ENCODE measurements at places on chromosomes 7 and 10.

DNA sequence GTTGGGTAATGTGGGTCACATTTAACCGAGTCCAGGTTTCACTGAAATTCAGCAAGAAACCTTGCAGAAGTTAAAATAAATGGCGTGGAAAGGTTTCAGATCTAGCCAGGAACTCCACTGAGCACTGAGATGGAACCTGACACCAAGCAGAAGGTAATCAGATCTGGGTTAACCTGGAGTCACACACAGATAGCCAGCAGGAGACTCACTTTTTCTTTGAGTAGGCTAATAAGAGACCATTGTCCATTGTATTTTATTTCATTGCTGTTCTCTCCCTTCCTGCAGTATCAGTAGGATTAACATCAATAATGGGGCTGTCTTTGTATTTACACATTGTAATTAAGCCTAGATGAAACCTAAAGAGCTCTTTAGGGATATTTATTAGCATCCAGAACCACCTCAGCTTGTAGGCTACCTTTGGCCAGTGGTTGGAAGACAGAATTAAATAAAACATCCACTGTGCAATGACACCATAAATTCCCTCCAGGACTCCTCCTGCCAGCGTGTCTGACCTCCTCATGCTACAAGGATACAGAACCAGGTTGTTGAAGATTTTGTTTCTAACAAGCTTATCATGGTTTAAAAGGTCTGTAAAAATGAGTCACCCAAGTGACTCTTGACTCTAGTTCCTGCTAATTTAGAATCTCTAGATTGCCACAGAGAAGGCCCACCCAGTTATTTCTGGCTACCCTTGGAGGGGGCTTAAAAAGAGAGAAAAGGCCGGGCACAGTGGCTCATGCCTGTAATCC, 151.1 kb downstream of the SORCS1 start:
- DNase-seq = no peak

DNA sequence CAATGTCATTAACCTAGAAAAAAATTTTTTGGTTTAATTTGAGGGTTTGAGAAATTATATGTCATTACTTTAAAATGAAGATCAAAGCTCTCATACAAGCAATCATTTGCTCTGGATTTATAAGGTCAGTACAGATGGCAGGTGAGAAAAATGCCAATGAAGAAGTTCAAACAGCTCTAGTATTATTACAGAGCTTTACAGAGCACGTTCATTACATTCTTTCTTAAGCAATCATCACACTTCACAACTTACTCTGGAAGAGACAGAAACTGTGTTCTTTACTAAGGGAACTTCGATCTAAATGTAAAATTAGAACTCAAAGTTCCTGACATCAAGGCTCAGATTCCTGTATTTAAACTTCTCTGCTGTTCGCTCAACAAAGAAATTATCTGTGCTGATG, 153.4 kb downstream of the ATE1 start:
- DNase-seq = no peak

DNA sequence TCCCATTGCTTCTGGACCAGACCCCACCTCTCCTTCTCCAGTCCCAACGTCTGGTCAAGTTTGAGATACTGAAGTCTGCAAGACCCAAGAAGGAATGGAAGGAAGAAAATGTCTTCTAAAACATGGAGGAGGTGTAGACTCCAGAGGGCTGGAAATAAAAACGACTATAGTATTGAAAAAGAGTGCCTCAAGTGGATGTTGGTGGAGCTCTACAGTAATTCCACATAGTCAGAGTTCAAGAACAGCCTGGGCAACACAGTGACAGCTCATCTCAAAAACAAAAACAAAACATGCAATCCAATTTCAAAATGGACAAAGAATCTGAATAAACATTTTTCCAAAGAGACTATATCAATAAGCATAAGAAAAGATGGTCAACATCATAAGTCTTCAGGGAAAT, 2.3 kb upstream of the PCGF6 start:
- DNase-seq = no peak

GRCh38 chr7:120586571-120586970, 271.4 kb downstream of the TSPAN12 start:
- no peak for DNase-seq

DNA sequence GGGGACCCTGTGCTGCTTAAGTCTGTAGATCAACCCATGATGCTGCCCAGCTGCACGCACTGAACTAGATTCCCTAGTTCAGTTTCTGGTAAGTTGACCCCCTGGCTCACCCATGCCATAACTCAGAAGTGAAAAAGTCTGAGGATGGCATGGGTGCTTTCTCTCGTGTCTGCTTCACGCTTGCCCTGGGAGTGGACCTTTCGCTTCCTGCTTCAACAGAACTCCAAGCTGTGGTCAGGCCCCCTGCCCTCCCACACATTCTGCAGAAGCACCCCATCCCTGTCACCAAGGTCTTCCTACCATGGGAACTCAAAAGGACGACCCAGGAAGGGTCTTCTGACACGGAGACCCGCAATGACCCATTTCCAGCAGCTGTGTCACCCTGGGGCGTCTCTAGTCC, 39.9 kb downstream of the LRRC18 start:
- no peak for DNase-seq

DNA sequence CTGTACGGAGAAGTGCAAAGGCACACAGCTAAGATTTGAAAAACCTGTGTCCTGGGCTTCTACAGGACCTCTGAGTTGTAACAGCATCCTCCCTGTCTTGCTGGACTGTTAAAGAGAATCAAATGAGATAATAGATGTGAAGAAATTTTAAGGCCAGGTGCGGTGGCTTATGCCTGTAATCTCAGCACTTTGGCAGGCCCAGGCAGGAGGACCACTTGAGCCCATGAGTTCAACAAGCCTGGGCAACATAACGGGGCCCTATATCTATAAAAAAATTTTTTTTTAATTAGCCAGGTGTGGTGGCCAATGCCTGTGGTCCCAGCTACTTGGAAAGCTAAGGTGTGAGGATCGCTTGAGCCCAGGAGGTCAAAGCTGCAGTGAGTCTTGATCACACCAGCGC, 2.9 kb upstream of the ARHGAP21 start:
- no peak for DNase-seq

- DNase-seq = no peak
These were observed 99.0 kb upstream of the NMT2 start for GRCh38 chr10:15267496-15267895.

DNA sequence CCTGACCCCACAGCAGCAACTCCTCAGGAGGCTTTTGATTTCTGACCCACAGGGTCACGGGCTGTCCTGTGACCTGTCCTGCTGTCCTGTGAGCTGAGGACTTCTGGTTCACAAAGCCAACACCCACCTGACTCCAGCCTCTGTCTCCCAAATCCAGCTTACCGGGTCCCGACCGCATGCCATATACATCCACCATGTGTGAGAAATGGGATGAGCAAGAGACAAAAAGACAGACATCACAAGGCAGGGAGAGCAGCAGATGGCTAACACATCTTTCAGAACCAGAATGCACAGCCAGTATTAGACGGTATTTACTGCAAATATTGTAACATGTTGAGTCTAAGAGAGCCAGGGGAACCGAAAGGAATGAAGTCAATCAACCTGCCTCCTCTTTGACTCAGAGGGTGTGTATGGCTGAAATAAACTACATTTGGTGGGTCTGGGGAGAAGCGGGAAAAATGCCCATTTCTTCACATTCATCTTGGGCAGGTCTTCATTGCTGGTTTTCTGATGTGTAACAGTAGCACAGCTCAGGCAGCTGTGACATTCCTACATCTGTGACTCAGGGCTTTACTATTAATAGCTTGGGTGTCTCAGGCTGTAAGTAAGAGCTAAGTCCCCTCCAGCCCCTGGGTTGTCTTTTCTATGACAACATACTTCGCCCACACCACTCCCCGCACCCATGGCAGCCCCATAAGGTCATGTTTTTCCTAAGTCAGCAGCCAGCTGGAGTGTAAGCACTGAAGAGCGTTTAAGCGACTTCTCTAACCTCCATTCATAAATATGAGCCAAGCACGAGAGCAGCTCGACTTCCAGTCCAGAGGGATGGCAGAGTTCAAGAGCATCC, 25.0 kb downstream of the ABLIM1 start:
- DNase-seq = peak; percentile 3

DNA sequence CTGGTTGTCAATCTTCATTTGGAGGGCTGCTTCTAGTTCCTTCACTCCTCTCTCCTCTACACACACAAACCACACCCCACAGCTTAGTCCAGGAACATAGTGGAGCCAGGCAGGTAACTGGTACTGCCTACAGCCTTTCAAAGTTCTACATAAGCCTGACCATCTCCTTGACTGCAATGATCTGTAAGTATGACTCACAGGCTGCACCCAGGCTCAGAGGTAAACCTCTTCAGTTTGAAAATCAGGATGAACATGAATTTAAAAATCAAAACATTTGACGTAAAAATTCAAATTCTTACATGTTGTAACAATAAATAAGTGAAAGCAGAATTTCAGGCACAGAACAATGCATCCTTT, 68.7 kb upstream of the C10orf120 start:
- no peak for DNase-seq

DNA sequence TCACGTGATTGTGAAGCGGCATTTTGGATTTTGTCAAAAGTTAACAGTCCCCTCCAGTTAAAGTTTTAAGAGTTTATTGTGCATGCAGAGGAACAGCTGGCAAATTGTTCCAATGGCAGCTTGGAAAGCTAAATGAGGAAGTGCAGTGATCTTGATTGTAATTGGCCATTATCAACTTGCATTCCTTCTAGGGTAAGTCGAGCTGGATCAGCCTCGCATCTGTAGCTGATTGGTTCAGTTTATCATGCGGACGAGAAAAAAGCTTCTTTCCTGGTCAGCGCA, 566 bp downstream of the ZNF789 start:
- no peak for DNase-seq

DNA sequence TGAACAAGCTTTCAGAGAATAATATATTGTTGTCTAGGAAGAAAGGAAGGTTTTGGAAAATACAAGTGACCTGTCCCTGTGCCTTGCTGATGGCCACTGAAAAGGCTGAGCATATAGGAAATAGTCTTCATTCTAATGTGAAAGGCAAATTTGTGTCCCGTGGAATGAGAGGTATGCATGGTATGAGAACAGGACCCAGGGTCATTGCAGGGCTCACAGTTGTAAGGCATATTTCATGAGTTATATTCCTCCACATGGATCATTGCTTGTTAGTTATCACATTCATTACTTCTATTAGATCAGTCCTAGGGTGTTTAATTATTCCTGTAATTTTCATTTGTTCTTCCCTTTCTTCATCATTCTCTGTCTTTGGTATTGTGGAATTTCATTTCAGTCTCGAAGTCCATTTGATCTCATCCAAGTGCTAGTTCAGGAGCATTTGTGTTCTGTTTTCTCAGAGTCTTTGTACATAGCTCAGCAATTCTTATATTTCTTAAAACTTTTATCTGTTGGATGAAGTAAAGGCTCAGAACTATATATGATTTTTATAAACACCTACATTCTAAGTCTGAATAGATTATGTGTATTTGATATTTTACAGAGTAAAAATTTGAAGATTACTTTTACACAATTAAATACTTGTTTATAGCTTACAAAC, 39.4 kb upstream of the ARHGAP21 start:
- no peak for DNase-seq

- no peak for DNase-seq
These were observed 10.0 kb downstream of the DNAJC1 start for GRCh38 chr10:21993360-21994001.

GRCh38 chr7:1749864-1750466, 79.9 kb downstream of the ELFN1 start:
- no peak for DNase-seq

GRCh38 chr7:118839515-118839914, 615.0 kb downstream of the ANKRD7 start:
- peak; percentile 56 for DNase-seq

DNA sequence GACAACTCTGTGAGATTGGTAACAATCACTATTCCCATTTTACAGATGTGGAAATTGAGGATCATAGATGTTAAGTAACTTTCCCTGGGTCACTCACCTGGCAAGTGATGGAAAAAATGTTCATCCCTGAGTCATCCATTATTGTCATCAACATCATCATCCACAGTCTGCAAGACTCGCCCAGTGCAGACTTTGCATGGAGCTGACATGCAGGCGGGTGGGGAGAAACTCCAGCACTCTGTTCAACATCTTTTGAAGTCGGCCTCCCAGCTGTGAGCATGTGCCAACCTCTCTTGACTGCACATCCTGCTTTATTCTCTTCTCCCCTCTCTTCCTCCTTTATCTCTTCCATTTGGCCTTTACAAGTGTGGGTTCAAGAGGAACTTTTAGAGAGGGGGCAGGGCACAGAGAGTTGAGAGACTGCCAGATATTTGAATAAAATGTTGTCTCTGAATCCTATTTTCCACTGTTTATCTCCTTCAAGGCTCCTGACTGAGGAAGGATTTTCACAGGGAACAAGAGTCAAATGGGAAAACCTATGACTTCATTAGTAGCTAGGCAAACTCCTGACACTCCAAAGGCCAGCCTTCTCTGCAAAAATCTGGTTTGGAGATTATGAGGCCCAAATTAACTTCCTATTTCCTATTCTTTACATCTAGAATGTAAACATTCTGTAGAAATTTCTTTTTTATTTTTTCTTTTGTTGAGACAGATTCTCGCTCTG, 283.7 kb upstream of the PODXL start:
- no peak for DNase-seq

DNA sequence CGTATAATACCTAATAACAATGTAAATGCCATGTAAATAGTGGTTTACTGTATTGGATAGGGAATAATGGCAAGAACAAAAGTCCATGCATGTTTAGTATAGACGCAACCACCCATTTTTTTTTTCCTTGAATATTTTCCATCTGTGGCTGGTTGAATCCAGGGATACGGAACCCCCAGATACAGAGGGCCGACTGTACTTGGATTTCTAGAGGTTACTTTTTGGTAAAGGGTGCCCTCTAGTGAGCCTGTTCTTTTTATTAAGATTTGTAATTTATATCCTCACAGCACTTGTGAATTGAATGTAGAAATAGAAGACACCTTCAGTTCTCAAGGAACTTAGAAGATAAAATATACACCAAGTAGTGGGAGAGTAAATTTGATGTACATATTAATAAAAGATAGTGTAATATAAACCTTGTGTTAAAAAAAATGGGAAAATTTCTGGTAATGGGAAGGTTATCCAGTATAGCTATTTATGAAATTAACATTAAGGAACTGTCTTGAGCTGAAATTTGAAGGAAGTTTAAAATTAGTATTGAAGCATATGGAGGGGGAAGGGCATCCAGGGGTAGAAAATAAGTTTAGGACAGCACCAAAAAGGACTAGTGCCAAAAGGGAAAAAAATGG, 32.0 kb downstream of the EXOC6 start:
- DNase-seq = peak; percentile 1

GRCh38 chr10:35487336-35488034, 117.7 kb upstream of the GJD4 start:
- DNase-seq = no peak

DNA sequence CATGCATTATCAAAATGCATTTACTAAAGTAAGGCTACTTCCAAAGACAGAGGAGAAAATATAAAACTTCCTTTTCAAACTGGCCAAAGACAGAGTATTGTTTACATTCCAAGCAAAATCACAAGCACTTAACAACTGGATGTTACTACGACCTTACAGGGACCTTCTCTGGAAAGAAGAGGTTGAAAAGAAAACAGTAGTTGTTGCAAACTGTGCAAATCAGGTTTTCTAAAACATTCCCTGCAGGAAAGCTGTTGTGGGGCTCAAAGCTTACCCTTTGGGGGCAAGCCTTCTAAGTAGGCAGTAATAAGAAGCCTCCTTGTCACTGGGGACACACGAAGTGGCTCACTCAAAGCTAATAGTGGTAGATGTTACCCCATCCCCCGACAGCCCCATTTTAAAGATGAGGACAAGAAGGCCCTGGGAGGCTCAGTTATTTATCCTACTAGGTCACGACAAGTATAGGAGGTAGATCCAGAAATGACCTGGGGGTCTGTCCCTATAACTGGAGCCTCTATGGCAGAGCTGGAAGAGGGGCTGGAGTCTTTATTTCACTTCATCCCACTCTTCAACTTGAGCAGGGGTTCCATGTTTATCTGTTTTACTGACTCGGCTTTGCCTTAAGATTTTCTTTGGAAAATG, 46.6 kb downstream of the ATXN7L1 start:
- no peak for DNase-seq

Data from NCI-H524 treated with DMSO at 0.1 percent for 48 hours (cell line).